ENCODE measurements at places on chromosomes 3 and 15.

DNA sequence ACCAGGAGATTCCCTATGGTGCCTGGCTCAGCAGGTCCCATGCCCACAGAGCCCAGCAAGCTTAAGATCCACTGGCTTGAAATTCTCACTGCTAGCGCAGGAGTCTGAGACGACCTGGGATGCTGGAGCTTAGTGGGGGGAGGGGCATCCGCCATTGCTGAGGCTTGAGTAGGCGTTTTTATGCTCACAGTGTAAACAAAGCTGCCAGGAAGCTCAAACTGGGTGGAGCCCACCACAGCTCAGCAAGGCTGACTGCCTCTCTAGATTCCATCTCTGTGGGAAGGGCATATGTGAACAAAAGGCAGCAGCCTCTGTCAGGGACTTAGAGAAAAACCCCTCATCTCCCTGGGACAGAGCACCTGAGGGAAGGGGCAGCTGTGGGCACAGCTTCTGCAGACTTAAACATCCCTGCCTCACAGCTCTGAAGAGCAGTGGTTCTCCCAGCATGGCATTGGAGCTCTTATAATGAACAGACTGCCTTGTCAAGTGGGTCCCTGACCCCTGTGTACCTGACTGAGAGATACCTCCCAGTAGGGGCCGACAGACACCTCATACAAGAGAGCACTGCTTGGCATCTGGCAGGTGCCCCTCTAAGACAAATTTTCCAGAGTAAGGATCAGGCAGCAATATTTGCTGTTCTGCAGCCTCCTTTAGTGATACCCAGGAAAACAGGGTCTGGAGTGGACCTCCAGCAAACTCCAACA lies 231.5 kb upstream of the SETMAR start:
- DNase-seq: no peak

DNA sequence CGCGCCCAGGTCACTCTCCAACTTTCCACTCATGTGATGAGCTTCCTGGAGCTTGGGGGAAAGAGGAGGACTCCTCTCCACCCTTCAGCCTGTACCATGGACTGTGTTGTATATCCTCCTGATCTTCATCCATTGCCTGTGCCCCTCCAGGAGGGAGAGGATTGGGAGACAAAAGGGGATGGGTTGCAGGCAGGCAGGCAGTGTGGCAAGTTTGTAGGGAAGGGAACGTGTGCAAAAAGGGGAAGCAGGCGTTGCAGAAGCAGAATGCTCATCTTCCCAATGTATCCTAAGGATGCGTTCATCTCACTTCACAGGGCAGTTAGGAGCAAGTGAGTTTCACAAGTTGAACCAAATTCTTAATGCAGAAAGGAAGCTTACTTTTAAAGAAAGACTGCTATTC lies 28.1 kb upstream of the GHSR start:
- no peak for DNase-seq

- no peak for DNase-seq
Measured at GRCh38 chr15:98395974-98396610, 252.2 kb upstream of the IGF1R start.

GRCh38 chr3:134643150-134643675 lies 7.6 kb downstream of the KY start:
- DNase-seq: no peak

DNA sequence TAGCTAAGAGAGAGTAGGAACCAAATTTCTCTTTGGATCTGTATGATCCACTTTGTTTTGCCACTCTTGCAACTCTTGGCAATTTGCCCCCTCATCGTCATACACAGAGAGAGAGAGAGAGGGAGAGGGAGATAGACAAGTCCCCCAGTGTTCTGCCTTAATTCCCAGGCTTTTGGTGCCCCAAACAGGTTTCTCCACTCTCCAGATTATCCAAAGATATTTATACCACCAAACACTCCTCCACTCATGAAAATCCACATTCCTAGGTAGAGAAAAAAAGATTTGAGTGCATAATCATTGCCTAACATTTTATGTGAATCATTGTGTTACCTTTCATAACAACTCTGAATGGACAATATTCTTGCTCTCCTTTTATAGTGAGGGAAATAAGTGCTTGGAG lies 15.3 kb downstream of the ACP3 start:
- no peak for DNase-seq

- DNase-seq: no peak
Measured at GRCh38 chr3:59970796-59971195, 921.0 kb upstream of the CFAP20DC start.

DNA sequence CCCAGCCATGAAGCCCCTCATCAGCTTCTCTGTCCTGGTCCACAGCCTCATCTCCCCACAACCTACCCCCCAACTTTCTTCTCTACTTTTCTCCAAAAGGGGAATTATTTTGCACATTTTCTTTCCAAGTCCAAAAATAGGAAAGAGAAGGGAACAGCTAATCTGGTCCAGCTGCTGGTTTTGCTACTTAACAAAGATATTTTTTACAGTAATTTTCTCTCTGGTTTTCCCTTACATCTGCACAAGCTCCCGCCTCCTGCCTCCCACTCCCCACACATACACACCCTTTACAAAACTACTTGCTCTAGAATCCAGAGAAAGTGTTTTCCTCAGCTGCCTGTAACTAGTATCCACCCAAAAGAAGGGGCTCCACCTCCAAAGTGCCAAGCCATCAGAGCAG lies 177.2 kb downstream of the POLR2M start:
- no peak for DNase-seq

DNA sequence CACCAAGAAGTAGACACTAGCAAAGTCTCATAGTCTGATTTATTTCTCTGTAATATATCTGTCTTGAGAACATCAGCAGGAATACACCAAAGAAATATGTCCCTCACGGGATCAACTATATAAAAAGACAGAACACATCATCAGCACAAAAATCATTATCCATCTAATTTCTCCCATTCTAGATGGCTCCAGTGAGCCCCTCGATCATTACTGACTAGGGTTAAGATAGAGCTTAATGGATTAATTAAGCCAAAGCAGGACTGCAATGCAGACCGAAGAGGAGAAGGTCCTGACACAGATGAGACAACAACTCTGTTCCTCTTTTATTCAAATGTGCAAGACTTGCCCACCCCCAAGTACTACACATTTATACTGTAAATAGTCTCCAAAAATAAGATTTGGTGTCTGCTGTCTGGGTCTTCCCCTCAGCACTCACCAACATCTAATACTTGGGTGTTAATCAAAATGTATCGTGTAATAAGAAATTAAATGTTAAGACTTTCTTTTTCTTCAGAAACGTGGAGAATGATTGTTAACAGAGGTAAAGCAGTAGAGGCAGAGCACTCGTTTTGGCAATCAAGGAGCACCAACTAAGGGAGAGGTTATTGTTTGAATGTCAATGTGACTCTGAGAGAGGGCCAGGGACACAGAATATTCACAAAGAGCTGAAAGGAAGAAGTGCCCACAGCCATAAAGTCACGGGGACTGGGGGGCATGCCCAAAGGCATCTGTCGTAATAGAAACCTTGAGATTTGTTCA lies 133.6 kb downstream of the TIGIT start:
- DNase-seq: no peak

DNA sequence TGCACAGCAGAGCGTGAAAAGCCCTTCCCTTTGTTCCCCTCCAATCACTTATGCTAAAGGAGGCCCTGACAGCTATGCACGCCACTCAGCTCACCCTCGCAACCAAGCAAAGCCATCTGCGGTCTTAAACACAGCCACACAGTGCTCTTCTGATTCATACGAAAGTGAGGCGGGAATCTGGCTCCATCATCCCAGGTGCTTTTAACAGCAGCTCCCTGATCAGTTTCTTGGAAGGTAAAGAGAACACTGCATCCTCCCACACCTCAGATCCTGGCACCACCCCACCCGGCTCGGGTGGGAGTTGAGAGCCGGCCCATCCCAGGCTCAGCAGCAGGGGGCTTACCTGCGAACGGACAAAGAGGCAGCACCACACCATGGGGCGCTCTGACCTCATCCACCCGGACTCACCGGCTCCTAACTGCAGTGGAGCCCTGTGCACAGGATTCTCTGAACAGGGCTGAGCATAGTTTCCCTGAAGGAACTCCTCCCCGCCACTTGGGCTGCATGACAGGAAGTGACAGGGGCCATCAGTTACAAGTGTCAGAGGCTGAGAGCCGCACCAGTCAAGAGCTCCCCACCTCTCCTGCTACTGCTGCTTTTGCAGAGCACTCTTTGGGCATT lies 114.3 kb upstream of the ARHGEF3 start:
- peak; percentile 50 for DNase-seq

DNA sequence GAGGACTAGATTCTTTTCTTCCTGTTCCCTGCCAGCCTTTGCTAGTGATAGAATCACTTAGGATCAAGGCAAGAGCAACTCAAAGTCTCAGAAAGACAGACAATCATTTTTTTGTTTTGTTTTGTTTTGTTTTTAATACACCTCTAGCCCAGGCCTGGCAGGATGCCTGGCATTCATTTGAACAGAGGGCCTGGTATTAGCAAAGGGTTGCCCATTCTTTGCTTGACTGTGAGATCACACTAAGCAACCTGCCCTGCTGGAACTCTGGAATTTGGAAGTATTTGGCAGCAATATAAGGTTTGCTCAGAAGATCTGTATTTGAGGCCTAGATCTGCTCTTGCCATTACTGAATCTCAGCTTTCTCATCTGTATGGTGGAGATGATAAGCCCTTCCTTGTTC lies 21.8 kb upstream of the ATP13A5 start:
- DNase-seq: no peak

GRCh38 chr3:142866841-142867631 lies 21.8 kb downstream of the PCOLCE2 start:
- no peak for DNase-seq

GRCh38 chr3:62995119-62995518 lies 119.9 kb upstream of the CADPS start:
- DNase-seq: no peak

- DNase-seq: no peak
Measured at GRCh38 chr3:24305795-24306467, 188.7 kb downstream of the THRB start.

DNA sequence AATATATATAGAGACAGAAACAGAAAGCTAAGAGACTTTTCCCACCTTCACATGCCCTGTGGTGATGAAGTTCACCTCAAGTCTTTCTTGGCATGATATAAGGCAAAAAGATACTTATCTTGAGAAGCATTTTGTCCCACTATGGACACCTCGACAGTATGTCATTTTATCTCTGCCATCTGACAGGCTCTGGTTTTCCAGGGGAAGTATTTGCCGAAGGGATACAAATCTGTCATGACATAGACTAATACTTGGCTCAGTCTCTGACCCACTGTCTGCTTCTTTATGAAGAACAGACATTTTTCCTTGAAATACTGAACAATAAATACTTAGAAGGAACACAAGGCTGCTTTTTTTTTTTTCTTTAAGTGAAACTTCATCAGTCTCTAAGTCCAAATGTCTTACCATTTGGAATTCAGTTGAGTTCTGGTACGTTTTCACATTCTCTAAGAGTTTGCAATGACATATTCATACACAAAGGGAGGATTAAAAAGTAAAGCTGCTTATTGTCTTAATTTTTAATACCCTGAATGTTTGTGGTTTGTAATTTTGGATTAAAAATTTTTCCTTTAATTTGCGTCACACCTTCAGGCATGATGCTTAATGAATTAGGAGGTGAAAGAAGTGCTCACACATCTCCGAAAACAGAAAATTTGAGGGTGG lies 87.8 kb upstream of the LMOD3 start:
- DNase-seq: no peak

GRCh38 chr3:67901681-67902080 lies 247.3 kb upstream of the SUCLG2 start:
- DNase-seq: no peak

- DNase-seq: no peak
Measured at GRCh38 chr3:29683018-29683993, 402.4 kb downstream of the RBMS3 start.

GRCh38 chr15:85527895-85528294 lies 147.5 kb downstream of the AKAP13 start:
- no peak for DNase-seq

- DNase-seq: no peak
Measured at GRCh38 chr3:101848326-101848725, 988 bp upstream of the NFKBIZ start.

- DNase-seq: no peak
Measured at GRCh38 chr3:52090131-52090932, 34.0 kb upstream of the DUSP7 start.

DNA sequence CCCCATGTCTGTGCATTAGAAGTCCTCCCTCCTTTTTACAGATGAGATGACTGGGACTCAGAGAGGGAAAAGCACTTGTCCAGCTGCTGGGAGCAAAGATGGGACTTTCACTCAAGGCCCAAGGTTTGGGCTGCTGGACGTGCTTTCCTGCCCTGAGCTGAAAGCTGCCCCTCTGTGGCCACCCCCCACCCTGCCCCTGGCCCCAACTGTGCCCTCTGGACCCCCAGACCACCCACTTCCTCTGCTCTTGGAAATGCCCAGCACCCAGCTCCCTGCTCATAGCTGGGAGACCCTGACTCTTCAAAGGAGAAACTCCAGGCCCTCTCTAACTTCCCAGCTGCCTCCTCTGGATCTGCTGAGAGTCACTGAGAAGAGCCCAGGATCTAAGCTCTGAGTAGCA lies 20.7 kb downstream of the GRIP2 start:
- DNase-seq: no peak

DNA sequence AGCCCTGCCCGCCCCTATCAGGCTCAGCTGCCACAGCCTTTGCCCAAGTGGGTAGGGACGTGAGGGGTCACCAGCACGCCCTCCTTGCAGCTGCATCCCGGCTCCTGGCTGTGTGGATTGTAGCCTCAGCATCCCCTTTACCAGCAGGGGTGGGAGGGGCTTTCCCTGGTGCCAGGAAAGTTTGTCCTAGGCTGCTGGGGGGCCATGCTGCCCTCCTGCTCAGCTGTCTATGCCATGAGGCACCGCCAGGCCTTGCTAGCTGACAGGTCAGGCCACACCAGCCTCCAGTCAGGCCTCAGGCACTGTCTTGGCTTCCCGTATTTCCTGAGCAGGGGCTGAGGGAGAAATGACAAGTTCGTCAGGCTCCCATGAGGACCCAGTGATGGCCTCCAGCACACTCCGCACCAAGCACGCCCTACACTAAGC lies 32.3 kb downstream of the TKT start:
- no peak for DNase-seq

DNA sequence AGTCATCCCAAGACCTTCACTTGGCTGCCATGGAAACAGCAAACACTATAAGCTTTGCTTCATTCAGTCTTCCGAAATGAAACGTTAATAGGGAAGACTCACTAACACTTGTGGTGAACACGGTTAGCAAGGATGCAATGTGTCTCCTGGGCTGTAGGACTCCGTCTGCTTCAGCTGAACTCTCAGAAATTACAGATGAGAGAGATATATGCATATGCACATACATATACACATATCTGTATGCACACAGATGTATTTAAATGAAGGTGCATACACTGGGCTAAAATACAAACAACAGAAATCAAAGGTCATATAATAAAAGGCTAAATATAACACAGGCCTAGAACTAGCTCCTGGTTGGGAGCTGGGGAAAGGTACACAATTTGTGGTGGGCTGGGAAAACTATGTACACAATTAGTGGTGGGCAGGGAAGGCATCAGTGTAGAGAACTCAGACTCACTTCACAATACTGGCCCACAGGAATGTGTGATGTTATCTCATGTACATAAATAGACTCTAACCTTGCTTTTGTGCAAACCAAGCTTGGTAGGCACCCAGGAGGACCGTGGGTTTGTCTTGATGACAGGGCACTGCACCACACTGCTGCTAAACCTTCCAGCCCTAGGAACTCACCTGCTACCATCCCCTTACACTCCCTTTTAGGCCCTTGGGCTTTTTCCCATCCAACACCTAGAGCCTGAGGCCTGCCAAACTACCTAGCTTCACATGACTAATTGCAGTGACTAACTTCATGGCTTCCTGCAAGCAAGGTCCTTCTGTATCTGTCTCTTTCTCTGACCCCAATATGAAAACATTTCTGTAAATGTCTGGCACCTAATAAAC lies 873.1 kb downstream of the NSUN3 start:
- DNase-seq: no peak
